ENCODE measurements at places on chromosomes 7 and 10. TPM values are rescaled to one million over a fixed set of nuclear protein-coding genes. Genes with fewer than 3 reads are reported as not detected.

DNA sequence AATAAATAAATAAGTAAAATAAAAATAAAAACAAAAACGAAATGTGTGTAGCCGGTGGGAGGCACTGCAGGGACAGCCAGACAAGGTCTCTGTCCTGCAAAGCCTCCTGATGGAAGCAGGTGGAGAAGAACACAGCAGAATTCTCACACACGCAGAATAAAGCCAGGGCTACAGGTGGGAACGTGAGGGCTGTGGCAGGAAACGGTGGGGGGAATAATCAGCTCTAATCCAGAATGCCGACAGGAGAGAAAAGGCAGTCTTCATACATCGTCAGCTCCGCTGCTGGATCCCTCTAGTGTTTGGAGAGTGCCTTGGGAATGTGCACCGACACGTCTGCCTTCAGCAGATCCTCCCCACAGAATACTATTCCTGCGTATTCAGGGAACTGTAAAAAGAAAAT lies 6.8 kb upstream of the SNX8 start:
- DNase-seq = no peak

DNA sequence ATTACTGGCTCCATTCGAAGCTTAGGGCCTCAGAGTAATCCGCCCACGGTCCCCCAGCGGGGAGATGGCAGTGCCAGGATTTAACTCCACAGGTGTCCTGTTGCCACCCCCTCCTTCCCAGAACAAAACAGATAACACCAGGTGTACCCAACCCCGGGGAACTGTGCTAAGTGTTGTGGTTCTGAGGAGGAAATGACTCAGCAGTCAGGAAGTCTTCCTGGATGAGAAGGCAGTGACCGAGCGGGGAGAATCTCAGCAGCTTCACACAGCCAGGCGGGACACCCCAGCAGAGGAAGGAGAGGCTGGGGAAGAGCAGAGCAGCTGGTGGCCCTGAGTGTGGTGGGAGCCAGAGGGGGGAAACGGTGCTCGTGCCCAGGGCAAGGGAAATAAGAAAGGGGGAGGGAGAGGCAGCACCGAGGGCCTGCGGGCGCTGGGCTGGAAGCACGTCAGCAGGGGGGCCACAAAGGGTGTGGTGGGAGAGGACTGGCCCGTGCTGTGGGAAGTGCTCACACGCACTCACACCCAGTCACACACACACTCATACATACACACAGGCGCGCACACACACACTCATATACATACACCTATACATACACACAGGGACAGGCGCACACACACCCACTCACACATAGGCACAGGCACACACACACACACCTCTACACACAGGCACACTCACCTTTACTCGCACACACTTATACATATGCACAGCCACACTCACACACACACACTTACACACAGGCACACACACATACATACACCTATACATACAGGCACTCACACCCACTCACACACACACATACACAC lies 59.8 kb upstream of the CHST15 start:
- peak; percentile 78 for DNase-seq

DNA sequence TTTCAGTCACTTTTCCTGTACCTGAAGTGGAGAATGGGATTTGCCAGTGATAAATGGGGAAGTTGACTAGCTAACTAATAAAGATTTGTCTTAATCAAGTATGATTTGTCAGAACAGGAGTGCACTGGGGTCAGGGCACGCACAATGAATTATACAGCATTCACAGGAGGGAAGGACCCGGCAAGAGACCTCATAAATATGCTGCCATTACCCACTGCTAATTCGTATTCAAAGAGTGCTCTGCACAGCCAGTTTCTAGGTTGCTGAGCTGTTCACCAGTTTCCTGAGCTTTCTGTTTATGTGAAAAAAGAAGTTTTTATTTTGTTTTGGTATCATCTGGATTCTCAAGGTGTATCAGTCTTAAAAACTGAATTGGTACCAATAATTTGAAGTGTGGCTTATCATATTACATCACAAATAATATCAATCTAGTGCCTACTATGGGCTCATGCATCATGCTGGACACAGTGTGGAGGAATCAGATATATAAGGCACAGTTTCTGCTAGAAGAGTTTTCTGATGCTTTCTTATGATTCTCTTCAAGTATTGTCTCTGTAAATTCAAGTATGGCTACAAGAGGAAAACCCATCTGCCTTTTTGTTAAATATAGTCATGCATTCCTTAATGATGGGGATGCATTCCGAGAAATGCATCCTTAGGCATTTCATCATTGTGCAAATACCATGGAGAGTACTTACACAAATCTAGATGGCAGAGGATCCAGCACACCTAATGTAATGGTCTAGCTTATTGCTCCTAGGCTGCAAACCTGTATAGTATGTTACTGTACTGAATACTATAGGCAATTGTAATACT lies 202.2 kb downstream of the VTI1A start:
- DNase-seq = no peak

DNA sequence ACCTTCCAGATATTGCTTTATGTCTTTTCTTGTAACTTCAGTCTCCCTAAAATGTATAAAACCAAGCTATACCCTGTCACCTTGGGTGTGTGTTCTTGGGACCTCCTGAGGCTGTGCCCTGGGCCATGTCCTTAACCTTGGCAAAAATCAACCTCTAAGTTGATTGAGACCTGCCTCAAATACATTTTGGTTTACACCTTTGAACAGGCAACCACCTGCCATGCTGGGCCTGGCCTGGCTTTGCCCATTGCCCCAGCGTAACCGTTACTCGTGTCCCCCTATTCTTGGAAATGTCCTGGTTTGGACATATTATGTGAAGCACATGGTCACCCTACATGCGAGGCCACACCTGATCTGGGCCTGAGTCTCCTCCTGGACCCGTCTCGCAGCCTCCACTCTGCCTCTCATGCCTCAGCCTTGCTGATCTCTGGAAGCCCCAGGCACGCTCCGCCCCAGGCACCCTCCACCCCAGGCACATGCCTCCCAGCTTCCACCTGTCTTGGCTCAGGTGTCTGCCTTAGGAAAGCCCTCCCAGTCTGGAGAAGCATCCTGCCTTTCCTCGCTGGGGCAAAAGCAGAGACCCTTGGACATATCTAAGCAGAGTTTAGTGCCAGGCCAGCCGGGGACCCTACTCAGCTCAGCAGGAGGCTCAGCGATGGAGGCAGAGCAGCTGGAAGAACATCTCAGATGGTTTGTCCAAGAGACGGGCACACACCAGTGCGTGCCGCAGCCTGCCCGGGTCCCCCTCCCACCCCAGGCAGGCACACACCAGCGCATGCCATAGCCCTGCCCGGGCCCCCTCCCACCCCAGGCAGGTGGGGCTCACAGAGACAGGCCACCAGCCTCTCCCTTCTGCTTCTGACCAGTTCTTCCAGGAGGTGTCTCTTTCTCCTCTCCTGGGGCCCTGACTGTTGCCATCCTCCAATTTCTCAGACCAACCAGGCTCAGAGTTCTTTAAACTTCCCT lies 4.0 kb upstream of the VIPR2 start:
- DNase-seq = no peak

CPA4 gene
- total RNA-seq = not detected

All from stomach (tissue), 19 donors.